ENCODE measurements at places on chromosomes 1 and 21.
A peak's percentile ranks its signal among the peaks of the same experiment; 100 is the strongest.

DNA sequence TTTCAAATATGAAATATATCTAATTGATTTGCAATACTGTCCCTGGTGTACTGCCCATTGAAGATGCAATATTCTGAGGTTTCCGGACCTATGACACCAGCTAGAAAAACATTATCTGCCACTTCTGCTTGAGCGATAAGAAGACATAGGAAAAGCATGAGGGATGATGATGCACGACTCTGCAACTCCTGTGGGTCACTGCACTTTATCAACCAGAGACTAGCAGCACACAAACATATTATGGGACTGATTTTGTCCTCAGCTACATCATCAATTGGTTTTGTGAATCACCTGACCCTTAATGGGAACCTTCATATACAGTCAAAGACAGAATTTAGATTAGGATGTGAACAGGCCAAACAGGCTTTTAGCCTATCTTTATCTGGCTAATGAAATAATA, 13.8 kb upstream of the KCNA3 start:
- no peak for DNase-seq

- peak; percentile 28 for DNase-seq
Measured at GRCh38 chr1:93172778-93173177, 7.4 kb downstream of the TMED5 start.

DNA sequence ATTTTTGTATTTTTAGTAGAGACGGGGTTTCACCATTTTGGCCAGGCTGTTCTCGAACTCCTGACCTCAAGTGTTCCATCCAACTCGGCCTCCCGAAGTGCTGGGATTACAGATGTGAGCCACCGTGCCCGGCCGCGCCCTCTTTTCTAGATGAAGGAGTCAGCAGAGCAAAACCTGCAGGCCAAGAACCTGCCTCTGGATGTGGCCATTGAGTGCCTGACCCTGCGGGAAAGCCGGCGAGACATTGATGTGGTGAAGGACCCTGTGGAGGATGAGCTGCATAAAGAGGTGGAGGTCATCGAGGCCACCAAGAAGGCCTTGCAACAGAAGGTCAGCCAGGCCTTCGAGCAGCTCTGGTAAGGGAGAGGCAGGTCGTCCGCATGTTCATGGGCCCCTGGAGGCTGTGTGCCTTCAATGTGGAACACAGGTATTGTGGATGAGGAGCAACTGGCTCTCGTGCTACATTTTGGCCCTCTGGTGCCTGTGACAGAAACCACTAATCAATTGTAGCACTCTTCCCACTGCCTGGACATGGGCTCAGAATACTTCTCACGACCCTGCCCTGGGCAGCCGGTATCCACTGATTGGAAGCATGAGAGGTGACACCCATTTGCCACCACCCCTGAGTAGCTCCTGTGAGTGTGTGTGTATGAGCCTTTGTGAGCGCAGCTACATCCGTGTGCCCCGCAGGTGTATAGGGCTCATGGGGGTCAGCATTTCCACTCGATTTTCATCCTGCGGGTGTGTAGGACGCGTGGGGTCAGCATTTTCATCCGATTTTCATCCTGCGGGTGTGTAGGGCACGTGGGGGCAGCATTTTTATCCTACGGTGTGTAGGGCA, 2.0 kb downstream of the TEKT2 start:
- DNase-seq = no peak

DNA sequence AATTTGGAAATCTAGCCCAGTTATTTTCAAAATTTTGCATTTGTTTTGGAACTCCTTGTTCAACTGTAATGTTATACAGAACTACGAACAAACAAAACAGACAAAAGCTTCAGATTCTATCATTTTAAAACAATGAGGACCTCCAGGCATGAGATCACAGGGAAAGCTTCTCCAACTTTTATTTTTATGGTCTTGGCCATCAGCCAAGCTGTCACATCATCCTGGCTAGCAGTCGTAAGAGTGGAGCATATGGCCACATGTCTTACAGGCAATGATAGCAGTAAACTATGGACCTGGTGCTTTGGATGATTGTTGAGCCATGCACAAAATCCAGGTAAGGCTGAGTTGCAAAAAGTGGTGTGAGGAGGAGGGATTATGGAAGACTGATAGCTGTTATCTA, 299.6 kb downstream of the LMX1A start:
- DNase-seq = no peak

- DNase-seq = peak; percentile 55
Measured at GRCh38 chr1:64212031-64212430, 8.6 kb downstream of the UBE2U start.

GRCh38 chr1:201348211-201348566, 29.3 kb downstream of the TNNT2 start:
- peak; percentile 74 for DNase-seq

DNA sequence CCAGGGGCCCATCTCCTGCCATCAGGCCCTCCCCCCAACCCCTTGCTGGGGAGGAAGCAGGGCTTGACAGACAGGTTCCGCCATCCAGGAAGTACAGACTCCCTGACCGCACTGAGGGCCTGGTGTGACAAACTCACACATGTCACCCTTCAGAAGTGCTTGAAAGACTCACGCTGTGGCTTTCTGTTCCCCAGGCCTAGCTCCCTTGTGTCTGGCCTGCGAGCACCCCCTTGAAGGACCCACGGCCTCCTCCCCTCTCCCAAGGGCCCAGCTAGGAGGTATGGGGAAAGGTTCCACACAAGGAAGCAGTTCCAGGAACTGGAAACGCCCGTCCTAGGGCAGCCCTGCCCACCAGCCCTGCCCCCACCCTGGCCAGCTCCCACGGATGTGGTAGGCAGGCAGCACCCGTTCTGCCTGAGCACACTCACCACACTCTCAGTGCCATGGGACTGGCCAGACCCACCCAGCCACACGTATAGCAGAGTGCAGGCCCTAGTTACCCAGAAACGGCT, 26.7 kb downstream of the SLC2A1 start:
- no peak for DNase-seq

GRCh38 chr1:3102641-3103040, 33.6 kb downstream of the PRDM16 start:
- no peak for DNase-seq

DNA sequence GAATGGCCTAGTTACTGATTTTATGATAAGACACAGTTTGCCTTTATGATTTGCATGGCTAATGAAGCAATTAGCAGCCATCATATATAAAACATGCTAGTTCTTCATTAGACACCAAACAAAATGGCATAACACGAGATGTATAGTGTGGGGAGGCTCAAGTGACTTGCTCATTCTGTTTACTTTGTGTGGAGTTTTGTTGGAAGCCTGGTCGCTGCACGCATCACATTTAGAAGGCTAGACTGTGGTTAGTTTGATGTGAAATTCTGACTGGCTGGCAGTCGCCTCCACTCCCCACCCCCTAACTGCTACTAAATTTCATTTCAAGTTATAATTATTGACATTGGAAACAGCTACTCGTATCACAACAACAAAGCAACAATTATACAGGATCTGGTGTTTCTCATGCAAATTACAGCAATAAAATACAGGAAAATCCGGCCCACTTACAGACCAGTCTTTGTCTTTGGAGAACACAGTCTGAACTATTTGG, 356.1 kb downstream of the LMO4 start:
- peak; percentile 58 for DNase-seq

- peak; percentile 58 for DNase-seq
Measured at GRCh38 chr1:203467550-203467921, 8.1 kb upstream of the PRELP start.

- no peak for DNase-seq
Measured at GRCh38 chr1:202067188-202067974, 55.3 kb upstream of the GPR37L1 start.

- DNase-seq = peak; percentile 31
Measured at GRCh38 chr1:45103534-45103933, 91.5 kb downstream of the UROD start.

DNA sequence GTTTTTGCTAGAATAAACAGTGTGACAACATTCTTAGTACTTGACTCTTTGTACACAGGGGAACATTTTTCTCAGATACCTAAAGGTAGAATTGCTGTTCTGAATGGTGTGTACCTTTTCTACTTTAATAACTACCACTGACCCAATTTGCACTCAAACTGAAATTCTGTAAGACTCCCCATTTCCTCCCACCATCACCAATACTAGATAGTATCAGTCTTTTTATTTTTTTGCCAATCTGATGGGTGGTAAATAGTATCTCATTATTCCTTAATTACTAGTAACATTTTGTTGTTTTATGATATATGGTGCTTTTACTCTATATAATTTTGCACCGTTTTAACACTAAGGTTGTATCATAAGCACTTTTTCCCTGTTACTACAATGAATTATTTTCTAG, 28.8 kb upstream of the GCLM start:
- no peak for DNase-seq

DNA sequence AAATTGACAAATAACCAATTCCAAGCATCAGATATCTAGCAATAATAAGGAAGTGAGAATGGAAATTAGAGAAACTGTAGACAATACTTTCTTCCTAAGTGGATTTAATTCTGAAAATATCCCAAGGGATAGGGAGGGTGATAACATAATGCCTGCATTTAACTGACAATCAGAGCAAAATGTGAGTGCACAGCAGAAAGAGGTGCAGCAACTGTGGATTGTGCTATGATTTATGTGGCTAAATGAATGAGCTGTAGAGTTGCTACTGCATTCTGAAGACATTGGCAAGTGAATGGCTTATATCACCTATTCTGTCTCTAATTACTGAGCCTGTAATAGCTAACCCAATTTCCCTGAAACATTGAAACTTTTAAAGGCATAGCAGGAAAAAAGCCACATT, 39.0 kb downstream of the OLFM3 start:
- DNase-seq = no peak

GRCh38 chr1:118100686-118101514, 84.1 kb downstream of the SPAG17 start:
- DNase-seq = no peak

GRCh38 chr1:16245476-16246196, 8.7 kb upstream of the CPLANE2 start:
- DNase-seq = no peak
